Type B pancreatic cell (in vitro differentiated cells): ENCODE measurements at places on chromosomes 1 and 21. TPM values are rescaled to one million over a fixed set of nuclear protein-coding genes. Genes with fewer than 3 reads are reported as not detected.

The SLAMF9 gene
- total RNA-seq, result not detected in 2 replicates

DNA sequence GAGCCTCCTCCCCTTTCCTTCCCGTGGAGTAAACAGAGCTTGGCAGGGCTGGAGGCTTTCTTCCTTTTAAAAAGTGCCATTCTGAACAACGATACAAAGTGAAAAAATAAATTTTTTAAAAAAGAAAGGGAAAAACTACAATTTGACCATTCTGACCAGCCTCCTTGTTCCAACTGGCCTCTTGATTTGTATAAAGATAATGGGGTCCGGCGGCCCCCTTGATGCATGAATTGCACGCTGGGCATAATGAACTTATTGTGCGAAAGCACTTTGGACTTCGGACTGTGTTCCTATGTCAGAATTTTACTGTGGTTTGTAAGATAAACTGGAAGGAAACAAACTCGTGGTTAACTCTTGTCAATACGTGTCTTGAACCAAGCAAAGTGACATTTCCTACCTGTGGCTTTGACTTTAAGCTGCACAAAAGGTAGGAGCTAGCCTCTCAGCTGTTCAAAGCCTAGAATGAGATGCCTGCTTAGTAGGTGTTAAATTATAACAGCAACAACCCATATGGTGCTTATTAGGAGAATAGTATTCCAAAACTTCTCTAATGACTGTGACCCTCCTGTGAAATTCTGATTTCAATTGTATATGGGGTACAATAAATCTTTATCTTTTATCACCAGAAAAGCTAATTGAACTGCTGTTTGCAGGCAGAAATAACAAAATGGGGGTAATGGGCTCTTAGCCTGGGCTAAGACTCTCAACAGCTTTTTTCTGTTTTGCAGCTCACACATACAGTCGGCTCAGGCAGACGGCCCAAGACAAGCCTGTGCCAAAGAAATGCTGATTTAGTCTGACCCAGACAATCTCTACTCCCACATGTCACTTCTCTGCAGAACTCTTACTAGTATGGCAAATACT lies 9.3 kb downstream of the IRF2BP2 start:
- no peaks in the 10 kb centered on the region for H3K27me3 ChIP-seq
- peak overlapping the region; percentile 94 for H3K27ac ChIP-seq
- H3K4me1 ChIP-seq, result peaks cover 41% of the 10 kb centered on the region
- H3K36me3 ChIP-seq, result peaks cover 24% of the 10 kb centered on the region

The OR2T5 gene
- total RNA-seq, result not detected in 2 replicates

- peaks cover 22% of the 10 kb centered on the region for H3K4me1 ChIP-seq
- no peak for DNase-seq
- peaks cover 5% of the 10 kb centered on the region for H3K36me3 ChIP-seq
- H3K27me3 ChIP-seq, result peaks cover 49% of the 10 kb centered on the region
- no peak overlapping the region for H3K27ac ChIP-seq
These were observed 3.0 kb downstream of the PCP4L1 start for GRCh38 chr1:161261261-161262235.
